Esophagus muscularis mucosa (tissue), 4 donors: ENCODE measurements at places on chromosomes 2 and 18.

DNA sequence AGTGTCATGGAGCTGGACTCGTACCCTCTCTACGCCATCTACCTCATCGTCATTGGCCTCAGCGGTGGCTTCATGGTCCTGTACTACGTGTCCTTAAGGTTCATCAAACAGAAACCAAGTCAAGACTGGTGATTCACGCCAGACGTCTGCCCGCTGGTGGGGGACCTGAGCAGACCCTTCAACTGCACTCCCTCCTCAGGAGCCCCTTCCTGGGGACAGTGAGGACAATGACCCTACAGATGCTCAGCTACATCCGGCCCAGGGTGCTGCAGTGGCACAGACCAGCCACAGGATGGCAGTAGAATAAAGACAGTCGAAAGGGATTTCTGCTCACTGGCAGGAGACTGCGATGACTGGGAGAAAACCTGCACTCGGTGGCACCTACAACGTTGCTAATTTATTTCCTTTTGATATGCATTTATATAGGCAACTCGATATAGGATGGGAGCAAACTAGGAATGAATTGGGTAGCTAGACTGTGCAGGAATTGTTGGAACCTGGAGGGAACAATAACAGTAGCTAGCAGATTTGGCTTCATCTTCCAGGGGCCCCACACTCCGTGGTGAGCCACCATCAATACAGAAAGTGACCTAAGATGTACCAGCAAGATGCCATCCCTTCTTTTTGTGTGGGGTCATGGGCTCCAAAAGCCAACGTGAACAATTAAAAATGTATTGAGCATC, 39.2 kb downstream of the ABCG8 start:
- no peak for DNase-seq

DNA sequence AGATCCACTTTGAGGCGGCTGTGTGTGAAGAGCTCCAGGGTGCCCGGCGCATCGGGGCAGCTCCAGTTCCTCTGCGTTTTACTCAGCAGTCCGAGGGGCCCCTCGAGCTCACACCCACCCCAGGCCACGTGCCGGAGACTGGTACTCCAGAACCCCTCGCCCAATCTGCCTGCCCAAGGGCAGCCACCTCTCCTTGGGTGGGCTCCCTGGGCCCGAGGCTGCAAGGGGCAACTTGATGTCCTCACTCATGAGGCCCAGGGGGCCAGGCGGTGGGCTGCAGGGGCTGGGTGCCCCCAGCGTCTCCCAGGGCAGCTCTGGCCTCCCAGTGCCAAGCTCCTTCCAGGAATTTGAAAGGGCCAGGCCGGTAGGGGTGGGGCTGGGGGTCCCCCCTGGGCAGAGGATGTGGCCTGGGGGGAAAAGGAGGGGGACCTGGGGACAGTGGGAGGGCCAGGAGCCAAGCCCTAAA, 16.7 kb downstream of the RAMP1 start:
- no peak for DNase-seq

- no peak for DNase-seq
Observed at GRCh38 chr2:211957799-211958198, 580.8 kb downstream of the ERBB4 start.

- no peak for DNase-seq
Observed at GRCh38 chr2:25081237-25081790, 39.4 kb downstream of the EFR3B start.

- peak; percentile 89 for DNase-seq
Observed at GRCh38 chr18:75173125-75173432, 35.9 kb downstream of the PTGR3 start.

DNA sequence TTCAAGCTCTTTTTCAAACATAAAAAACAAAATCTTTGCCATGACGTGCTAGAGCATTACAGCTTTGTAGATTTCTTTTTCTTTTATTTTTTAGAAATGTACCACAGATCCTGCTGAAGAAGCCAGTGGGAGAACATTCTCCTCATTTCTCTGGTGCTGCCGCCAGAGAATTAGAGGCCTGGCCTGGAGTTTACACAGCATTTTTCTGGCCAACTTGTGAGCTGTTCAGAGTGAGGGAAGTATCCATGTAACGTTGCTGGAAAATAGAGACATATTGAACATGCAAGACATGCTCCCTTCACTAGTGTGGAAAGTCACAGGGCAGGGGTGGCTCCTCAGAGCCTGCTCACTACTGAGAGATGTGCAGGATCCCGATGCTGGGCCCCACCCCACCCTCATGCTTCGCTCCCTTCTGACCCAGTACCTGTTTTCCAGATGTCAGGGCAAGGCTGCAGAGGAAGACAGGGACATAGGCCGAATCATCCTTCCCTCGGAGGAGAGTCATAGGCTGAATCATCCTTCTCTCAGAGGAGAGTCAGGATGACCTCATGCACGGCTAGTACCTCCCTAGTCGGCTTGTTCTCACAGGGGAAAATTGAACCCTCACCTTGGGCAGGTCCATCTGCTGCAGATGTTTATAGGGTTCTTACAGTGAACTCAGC, 298.5 kb downstream of the INSIG2 start:
- no peak for DNase-seq

DNA sequence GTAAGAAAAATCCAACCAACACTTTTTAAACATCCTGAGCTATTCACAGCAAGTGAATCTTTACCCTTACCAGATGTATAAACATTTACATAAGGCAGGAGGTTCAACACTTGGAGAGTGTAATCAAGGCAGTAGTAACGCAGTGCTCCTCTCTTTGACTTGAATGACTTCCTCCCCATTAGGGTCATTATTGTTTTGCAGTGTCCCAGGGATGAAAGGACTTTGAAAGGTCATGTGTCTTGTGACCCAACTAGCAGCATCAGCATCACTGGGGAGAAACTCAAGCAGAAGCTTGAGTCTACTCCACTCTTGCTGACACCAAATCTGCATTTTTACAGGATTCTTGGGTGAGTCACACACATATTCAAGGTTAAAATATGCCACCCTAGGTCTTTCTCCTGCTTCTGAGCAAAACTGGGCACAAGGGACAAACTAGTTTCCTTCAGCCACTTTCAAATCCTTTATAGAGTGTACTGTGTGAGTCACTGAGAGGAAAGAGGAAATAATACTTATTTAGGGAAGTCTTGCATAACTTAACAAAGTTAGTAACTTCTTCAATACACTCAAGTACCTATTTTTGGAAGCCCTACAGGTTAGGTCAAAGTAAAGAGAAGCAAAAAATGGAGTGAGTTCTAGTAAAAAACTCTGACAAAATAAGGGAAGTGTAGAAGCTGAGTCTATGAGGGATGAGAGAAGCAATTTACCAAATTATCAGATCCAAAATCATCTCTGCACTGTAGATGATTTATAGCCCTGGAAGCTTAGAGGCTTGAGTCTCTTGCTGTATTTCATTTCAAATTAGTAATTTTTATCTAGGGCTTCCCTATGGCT, 51.0 kb upstream of the EML4 start:
- DNase-seq = no peak

GRCh38 chr2:68272246-68272994, 20.1 kb upstream of the PPP3R1 start:
- no peak for DNase-seq

- no peak for DNase-seq
Observed at GRCh38 chr2:135894930-135895329, 18.7 kb upstream of the MCM6 start.

DNA sequence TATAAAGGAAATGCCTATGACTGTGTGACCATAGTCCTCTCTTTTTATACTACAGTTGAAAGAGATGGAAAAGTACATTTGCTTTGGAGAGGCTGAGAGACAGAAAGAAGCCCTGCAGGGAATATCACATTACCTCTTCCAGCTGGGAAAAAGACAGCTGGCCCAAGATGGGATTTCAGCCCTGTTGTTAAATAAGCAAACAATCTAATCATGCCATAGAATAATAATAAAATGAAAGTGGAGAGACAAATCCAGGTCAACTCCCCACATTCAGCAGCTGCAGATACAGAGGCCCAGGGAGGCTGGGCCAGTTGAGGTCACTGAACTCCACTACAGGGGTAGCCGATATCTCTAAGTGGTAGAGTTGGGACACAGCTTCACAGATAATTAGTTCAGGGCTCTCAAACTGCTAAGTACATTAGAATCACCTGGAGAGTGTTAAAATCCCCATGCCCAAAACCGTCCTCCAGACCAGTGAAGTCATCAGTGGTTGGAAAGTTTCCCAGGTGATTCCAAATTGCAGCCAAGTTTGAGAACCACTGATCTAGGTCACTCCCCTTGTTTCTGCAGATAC, 81.9 kb downstream of the MOGAT1 start:
- no peak for DNase-seq

DNA sequence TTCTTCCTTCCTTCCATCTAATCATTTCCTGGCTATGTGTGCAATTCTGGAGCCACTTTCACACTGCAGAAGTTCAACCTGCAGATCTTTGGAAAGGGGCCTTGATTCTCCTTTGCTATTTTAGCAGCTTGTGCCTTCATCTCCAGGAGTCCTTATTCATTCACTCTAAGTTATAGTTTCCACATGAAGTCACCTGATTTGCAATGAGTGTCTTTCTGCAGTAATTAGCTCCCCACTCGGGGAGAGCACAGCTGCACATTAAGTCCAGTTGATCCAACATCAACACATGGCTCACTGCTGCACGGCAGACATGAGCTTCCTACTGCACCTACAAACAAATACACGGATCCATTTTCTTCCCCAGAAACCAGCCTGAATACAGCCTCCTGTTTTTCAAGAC, 323.1 kb upstream of the TNP1 start:
- no peak for DNase-seq

DNA sequence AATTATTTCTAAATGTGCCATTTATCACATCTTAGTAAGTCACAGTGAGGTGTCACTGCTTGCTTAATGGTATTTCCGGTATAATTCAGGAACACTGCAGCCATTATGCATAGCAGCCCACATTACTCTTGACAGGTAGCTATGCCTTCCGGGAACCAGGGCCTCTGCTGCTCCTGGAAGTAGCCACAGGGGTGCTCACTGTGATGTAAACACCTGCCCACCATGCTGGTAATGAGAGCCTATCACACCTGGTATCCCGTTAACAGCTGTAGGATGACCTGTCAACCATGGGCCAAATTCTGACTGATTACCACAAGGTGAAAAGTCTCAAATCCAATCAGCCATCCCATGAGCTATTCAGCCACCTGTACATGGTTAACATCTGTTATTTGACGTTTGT, 647.0 kb upstream of the NXPH2 start:
- DNase-seq = no peak

DNA sequence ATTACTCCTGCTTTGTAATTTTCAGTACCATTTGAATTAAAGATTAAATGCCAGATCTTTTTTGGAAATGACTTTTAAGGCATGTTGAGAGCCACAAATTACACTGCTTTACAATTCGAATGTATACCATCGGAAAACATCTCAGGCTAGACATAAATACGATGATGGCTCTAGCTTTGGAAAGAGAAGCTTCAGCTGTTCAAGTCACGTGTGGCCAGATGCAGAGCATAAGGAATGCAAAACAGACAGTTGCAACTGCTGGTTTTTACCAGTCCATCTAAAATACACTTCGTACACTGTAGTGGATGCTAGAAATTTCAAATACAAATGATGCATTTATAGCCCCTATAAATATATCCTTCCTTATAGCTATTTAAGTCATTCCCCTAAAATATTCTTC, 8.0 kb downstream of the ZNF516 start:
- DNase-seq = no peak

GRCh38 chr18:8947566-8947965, 154.9 kb upstream of the NDUFV2 start:
- DNase-seq = no peak

- DNase-seq = no peak
Observed at GRCh38 chr18:46334868-46335281, 230.7 kb downstream of the HAUS1 start.

DNA sequence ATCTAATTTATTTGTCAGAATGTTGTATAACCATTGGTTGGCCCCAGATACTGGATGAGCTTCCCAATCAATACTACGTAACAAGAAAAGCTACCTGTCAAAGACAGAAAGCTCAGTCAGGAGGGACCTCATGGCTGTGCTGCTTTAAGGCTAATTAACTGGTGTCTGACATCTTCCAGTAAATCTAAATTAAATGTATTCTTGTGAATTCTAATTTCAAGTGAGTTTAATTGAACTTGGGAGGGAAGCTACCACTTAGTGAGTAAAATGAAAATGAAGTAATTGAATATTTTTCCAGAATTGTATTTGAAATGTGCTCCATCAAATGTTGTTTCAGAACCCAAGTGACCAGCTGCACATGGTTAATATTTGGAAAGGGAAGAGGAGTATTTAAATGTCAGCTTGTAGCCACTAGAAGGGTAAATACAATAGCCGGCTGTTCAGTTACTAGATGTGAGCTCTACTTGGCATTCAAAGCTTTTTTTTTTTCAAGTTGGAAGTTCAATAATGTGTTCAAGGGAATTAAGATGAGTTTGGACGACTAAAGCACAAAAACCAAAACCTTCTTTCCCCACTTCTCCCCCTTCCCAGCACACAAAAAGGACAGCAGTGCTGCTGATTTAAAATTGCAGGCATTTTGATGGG, 62.0 kb downstream of the GPR39 start:
- DNase-seq = no peak

GRCh38 chr2:7665880-7666279, 748.7 kb downstream of the RNF144A start:
- no peak for DNase-seq

DNA sequence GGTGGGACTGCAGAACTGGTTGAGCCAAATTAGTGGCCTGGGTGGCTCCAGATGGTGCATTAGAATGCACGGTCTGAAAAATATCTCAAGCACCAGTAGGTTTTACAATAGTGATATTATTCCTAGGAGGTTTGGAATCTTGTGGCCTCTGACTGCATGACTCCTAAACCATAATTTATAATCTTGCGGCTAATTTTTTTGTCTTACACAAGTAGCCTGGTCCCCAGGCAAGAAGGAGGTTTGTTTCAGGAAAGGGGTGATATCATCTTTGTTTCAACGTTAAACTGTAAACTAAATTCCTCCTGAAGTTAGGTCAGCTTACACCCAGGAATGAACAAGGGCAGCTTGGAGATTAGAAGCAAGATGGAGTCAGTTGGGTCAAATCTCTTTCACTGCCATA, 98.9 kb upstream of the ARL4C start:
- DNase-seq = peak; percentile 50

DNA sequence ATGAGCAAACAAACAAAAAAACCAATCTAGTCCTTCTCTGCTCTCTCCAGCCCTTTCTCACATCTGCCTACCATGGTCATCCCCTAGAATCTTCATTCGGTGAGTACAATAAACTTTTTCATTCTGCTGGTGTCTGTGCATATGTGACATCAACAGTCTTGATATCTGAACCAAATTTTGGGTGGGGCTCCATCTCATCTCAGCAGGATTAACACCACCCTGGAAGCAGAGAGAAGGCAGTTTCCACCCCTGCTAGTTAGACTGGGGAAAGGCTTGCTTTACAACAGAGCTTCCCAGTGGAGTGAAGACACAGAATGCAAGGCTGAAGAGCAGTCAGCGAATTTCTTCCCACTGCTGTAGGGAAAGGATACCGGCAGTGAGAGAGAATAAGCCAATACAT, 116.9 kb downstream of the TMEM131 start:
- DNase-seq = no peak

DNA sequence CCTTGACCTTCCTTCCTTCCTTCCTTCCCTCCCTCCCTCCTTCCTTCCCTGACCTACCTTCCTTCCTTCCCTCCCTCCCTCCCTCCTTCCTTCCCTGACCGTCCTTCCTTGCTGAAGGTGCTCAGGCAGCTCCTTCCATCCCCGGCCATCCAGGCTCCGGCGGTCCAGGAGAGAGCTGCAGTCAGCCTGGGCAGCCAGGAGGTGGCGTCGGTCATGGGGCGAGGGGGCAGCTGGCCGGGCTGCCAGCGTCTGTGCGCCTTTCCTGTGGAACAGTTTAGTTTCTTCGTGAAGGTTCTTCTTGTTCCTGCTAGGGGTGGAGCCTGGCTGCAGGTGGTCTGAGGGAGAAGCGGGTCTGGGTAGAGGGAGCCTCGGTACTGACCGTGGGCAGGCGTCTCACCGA, 15.7 kb downstream of the GPR35 start:
- DNase-seq = no peak
